Posterior vena cava (tissue), 2 donors: ENCODE measurements at places on chromosomes 7 and 10.

- DNase-seq, result peak; percentile 86
Measured at GRCh38 chr10:5775685-5776084, 37.5 kb downstream of the GDI2 start.

DNA sequence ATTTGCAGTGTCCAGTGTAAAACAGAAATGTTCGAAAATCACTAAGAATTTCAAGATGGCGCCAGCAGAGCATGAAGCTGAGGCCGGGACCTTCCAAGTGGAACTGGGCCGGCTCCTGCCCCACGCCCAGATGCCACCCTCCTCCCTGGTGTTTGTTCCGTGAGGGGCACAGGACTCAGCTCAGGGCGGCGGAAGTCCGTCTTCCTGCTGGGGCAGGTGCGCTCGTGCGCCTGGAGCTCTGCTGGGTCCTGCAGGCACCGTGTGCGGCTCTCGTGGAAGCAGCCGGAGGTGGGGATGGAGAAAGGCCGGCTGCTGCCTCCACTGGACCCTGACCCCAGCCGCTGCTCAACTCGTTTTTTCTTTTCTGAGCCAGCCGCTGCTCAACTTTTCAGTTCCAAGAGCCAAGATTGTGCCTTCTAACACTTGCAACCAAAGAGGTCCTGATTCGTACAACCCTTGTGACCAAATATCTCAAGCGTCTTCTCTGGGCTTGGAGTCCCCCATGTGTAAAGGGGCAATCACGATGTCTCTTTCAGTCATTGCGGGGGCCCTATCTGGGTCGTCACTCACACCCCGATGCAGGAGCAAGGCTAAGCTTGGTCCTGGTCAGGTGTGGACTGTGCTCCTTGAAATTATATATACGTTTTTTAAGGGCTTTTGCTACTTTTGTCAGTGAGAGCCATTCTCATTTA is 334.4 kb downstream of the ADARB2 start:
- DNase-seq, result no peak

- DNase-seq, result no peak
Measured at GRCh38 chr7:117171106-117171505, 151.8 kb downstream of the WNT2 start.

DNA sequence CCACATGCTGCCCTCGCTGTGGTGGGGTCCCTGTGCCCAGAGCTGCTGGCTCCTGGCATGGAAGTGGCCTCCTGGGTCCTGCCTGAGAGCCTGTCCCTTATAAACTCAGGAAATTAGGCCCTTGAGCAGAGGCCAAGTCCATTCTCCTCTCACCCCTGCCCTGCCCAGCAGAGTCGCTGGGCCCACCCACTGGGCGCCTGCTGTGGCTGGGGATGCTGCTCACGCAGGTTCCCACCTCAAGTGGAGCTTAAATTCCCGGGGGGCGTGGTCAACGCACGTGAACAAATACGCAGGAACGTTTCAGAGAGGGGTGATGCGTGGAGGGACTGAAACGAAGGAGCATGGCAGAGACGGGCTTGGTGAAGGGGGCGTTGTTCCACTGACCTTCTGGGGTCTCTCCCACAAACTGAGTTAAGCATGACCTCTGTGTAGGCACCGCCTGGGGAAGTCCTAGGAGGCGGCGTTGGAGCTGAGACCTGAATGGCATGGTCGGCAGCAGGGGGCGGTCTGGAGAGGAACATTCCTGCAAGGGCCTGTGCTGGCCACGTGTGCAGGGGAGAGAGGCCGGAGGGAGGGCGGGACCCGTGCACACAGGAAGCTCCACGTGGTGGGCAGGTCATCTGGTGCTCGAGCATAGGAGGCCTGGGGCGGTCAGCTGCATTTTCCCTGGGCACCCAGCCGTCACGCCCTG is 27.9 kb downstream of the FAM20C start:
- no peak for DNase-seq

DNA sequence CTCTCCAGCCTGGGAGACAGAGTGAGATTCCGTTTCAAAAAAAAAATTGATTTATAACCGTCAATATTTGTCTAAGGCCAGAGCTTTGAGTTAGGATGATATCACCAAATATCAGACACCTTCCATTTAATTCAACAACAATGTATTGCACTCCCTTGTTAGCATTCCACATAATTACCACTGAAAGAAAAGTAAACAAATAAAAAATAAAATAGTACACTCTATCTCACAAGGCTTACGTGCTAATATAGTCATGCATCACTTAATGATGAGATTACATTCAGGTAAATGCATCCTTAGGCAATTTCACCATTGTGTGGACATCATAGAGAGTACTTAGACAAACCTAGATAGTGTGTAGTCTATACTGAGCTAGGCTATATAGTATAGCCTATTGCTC is 127.6 kb upstream of the RHOBTB1 start:
- DNase-seq, result no peak

DNA sequence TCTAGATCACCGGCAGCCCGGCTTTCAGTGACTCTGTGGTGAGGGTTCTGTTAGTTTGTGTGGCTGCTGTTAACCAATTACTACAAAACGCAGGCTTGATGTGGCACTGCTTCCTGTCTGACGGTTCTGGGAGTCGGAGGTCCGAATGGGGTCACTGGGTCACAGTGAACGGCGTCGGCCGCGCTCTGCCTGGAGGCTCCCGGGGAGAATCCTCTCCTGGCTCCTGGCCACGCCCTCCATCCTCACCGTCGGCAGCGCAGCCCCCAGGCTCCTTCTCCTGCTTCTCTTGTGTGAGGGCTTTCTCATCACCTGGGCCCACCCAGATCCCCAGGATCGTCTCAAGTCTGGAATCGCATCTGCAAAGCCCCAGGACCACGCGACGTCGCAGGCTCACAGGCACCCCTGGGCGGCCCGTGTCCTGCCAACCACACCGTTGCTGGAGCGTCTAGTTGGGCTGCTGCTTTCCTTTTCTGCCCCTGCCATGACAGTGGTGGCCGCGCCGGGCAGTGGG is 31.8 kb upstream of the NKX6-2 start:
- DNase-seq, result peak; percentile 78

DNA sequence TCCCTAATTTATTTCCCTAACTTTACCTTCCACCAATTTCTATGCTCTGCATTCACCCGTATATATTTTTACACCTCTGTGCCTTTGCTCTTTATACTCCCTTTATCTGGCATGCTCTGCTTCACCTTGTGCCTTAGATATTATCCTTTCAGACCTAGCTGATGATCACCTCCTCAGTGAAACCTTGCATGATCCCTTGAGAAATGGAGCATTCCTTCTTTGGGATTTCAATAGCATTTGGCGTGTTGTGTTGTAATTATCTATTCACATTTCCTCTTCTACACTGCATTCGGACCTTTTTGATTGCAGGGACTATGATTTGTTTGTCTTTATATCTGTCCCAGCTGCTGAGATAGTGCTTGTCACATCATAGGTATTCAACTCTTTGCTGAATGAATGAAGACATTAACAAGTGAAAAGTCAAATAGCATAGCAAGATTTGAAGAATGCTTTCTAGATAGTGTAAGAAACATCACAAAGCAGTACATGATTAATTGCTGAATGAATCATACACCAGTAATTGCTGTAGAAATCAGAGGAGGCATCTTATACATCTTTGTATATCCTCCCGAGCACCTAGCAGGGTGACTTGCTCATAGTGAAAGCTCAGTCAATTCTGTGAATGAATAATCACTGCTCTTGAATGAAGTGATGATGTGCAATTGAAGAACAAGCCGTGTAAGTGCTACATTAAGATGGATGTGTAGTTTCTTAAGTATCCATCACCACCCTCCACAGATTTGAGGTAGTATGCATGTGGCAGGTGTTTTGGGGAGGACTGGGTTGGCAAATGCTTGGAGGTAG is 2.0 kb upstream of the TM9SF3 start:
- no peak for DNase-seq

GRCh38 chr7:55423891-55424290 is 58.8 kb downstream of the LANCL2 start:
- DNase-seq, result no peak

- DNase-seq, result no peak
Measured at GRCh38 chr7:74454021-74454924, 567 bp downstream of the GTF2IRD1 start.

GRCh38 chr7:147516391-147516790 is 1074.2 kb upstream of the C7orf33 start:
- no peak for DNase-seq

- DNase-seq, result no peak
Measured at GRCh38 chr7:101634196-101634717, 5.2 kb upstream of the MYL10 start.

DNA sequence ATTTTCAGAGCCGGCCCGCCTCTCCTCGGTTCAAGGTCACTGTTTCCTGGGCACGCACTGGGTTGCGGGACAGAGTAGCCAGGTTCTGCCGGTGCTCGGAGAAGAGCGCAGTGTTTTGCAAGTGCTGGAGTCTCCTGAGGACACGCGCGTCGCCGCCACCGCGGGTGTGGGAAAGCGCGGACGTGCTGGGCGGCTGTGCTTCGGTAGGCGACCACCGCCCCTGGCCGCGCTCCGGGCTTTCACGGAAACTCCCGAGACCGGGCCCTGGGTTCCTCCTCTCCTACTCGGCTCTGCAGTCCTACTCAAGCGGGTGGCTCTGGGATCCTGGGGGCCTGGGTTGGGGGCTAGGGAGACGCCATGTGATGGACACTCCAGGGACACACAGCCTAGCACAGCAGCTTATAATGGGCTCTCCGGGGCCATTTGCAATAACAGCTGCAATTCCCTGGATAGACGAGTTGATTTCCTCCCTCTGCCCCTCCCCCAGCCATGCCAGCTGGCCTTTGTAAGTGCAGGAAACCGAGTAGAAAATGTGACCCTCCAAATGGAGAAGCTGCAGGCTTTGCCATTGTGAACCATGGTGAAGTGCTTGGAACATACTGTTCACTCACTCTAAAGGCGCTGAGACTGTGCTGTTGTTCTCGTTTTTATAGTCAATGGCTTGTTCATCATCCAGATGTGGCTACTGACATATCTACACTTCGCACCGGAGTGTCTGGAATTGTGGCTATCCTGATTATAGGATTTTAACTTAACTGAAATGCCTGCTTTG is 2.1 kb downstream of the FRAT1 start:
- DNase-seq, result peak; percentile 84

DNA sequence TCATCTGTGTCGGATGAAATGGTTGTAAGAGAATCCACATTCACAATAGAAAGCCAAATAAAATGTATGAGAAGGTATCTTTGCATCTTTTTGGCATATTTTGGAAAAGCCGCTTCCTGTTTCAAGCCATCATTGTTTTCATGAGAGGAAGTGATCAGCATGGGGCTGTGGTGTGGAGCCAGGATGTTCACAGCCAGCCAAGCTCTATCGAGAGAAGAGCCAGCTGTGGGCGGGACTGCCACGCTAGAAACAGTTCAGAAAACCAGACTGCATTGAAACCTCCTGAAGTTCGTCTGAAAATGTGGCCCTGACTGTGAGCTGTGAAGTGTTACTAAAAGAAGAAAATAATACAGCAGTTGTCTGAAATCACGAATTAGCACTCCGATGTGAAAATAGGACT is 21.2 kb upstream of the NPS start:
- DNase-seq, result no peak

DNA sequence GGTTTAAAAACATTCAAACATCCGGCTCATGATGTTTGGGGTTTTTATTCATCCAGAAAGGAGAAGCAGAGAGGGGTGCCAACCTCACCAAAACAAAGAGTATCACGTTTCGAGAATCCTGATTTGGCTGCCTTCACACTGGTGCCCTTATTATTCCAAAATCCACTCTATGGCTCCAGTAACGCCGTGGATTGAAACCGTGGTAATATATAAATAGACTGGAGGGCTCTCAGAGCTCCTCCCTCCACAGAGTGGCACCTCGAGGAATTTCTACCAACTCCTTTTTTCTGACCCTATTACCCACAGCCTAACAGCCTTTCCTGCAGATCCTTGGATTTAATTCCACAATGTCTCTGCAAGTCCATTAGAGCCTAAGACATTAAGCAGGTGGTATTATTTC is 353.6 kb downstream of the CRPPA start:
- no peak for DNase-seq

GRCh38 chr7:158299607-158300006 is 288.0 kb downstream of the PTPRN2 start:
- no peak for DNase-seq

DNA sequence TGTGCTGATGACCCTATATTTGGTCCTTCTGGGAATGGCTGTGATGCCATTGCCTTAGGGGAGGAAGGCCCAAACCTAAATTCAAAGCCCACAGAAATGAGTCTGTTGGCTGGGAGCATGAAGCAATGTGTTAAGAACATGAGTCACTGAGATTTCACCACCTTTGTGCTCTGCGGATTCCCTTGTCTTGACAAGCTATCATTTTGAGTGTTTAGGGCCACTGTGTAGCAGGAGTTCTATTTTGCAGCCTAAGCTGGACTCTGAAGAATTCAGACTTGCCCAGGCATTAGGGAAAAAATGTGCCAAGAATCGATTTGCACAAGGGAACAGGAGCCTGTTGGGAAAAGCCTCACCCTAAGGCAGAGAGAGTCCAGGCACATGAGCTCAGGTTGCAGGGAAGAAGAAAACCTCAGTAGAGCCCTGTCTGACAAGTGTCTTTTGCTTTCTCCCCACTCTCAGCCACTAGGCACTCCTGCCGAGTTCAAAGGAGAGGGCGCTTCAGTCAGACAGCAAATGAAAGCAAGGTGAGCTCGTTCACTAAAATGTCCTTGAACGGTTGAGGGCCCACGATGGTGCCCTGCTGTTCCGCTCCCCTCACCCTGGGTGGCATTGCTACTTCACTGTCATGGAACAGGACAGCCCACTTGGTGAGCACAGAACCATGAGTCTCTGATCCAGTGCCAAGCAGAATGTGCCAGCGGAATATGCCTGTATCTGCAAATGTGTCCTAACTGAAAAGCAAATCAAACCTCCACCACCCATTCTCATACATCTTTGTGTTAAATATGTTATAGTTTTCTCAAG is 93.6 kb downstream of the PRLHR start:
- no peak for DNase-seq

GRCh38 chr7:128022631-128023532 is 8.4 kb downstream of the LRRC4 start:
- no peak for DNase-seq

- no peak for DNase-seq
Measured at GRCh38 chr7:132349075-132349474, 227.2 kb downstream of the PLXNA4 start.

DNA sequence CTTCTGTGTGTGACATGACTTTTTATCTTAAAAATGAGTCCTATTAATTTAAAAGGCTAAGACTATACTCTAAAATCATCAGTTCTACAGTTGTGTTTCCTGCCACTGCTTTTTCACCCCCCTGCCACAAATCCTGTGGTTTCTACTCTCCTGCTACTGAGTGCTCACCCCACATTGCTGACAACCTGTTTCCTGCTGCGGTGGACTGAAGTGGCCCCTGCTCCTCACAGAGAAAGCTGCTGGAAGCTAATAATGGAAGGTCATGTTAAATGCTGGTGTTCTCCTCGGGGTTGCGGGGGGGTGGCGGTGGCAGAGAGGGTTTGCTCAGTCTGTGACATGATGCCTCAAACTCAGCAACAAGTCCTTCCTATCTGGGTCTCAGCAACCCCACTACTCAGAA is 113.2 kb upstream of the INHBA start:
- no peak for DNase-seq

DNA sequence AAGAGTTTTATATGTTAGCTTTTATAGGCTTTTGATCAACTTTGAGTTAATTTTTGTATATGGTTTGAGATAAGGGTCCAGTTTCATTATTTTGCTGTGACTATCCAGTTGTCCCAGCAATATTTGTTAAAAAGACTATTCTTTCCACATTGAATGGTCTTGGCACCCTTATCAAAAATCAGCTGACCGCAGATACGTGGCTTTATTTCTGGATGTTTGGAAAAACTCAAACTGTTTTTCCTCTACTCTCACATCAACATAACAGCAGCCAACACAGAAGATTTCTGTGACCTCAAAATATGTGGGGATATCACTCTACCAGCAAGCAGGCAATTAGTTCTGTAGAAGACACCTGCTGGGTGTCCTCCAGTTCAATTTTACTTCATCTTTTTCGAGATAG is 116.6 kb upstream of the GLCCI1 start:
- no peak for DNase-seq

- DNase-seq, result peak; percentile 86
Measured at GRCh38 chr10:75431180-75432111, at the start of gene LRMDA. Gene LRMDA (plus strand): TSS chr10:75431624.
